Upper lobe of right lung (tissue), 1 donor: ENCODE measurements at places on chromosomes 12 and 14.
A peak's percentile ranks its signal among the peaks of the same experiment; 100 is the strongest.

DNA sequence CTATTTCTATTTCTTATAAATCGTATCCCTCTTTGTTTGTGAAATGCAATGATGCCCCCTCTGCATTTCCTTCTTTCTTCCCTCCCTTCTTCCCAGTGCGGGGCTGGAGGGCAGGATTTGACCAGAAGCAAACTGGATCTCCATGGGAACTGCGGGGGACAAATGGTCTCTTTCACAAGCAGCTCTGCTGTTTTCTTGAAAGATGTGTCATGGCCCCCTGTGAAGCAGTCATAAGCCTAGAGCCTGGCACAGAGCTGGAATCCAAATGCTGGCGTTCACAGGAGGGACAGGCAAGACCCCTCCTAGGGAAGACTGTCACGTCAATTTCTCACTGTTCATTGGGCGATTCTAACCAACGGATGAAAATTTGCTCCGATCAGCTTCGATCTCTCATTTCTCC lies 203.5 kb upstream of the NOS1 start:
- no peaks in the 10 kb centered on the region for H3K27me3 ChIP-seq
- H3K27ac ChIP-seq = no peak overlapping the region
- H3K36me3 ChIP-seq = no peaks in the 10 kb centered on the region
- no peak for DNase-seq
- H3K4me1 ChIP-seq = no peaks in the 10 kb centered on the region
- no peak overlapping the region for H3K4me3 ChIP-seq

DNA sequence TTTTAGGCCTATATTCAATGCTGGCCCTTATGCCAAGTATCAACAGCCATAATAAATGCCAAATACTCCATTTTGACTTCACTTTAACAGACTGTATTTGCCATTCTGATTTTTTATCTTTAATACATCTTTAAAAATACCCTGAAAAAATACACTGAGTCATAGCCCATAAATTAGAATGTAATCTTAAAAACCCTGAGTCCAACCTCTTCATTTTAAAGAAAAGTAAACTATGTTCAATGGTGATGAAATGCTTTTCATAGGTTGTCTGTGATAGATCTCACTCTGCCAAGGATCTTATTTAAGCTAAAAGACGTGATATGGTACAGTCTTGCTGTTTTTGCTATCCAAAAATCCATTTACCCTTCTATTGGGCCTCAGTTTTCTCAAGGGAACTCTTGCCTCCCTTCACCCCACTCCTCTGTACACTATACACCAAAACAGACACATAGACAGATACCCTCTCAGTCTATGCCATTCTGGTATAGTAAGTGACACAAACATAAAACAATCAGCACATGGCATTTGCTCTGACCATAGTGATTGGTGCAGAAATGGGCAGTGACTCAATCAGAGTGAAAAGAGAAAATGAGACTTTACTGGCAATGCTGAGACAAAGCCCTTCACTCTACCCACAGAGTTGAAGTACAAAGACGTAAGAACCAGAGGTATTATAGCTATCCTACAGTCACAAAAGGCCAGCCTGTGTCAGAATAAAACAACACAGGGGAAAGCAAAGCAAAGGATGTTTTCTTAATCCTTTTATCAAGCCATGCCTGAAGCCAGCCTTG lies 49.1 kb downstream of the BTG1 start:
- peaks cover 3% of the 10 kb centered on the region for H3K4me1 ChIP-seq
- H3K27ac ChIP-seq = no peak overlapping the region
- H3K4me3 ChIP-seq = no peak overlapping the region
- no peak for DNase-seq
- H3K36me3 ChIP-seq = no peaks in the 10 kb centered on the region
- H3K27me3 ChIP-seq = no peaks in the 10 kb centered on the region

GRCh38 chr14:63343878-63344277 lies 25.1 kb upstream of the GPHB5 start:
- no peaks in the 10 kb centered on the region for H3K36me3 ChIP-seq
- H3K4me3 ChIP-seq = no peak overlapping the region
- DNase-seq = no peak

- H3K36me3 ChIP-seq = no peaks in the 10 kb centered on the region
- no peak overlapping the region for H3K4me3 ChIP-seq
- no peaks in the 10 kb centered on the region for H3K27me3 ChIP-seq
- no peak overlapping the region for H3K27ac ChIP-seq
- no peaks in the 10 kb centered on the region for H3K4me1 ChIP-seq
- DNase-seq = no peak
Measured at GRCh38 chr12:46970636-46971035, 108.8 kb upstream of the PCED1B start.

GRCh38 chr12:11904124-11904523 lies 166.6 kb upstream of the BCL2L14 start:
- DNase-seq = no peak
- H3K27me3 ChIP-seq = no peaks in the 10 kb centered on the region
- H3K4me3 ChIP-seq = no peak overlapping the region
- H3K27ac ChIP-seq = no peak overlapping the region

DNA sequence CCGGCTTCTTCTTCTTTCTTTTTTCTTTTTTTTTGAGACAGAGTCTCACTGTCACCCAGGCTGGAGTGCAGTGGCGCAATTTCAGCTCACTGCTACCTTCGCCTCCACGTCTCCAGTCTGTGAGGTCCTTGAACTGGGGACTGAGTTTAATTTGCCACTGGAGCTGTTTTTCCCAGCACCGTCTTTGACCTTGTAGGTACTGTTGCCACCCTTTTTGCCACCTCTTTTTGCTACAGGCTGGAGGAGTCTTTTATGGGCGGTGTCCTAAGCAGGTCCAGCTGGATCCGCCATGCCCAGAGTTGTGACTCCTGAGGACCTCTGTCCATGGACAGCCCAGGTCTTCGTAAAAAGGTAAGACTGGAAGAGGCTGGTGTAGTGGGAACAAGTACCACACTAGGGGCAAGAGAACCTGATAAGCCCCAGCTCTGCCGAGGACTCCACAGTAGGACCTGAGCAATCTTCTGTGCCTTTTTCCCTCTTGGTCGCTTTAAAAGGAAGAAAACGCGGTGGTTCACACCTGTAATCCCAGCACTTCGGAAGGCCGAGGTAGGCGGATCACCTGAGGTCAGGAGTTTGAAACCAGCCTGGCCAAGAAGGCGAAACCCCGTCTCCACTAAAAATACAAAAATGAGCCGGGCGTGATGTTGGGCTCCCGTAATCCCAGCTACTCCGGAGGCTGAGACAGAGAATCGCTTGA lies 946 bp downstream of the RNU4-2 start:
- H3K4me1 ChIP-seq = no peaks in the 10 kb centered on the region
- peak overlapping the region; percentile 99 for H3K27ac ChIP-seq
- H3K36me3 ChIP-seq = no peaks in the 10 kb centered on the region
- peak overlapping the region; percentile 35 for H3K4me3 ChIP-seq

GRCh38 chr14:56154321-56154720 lies 36.1 kb downstream of the PELI2 start:
- no peaks in the 10 kb centered on the region for H3K4me1 ChIP-seq
- H3K27me3 ChIP-seq = no peaks in the 10 kb centered on the region
- no peak for DNase-seq
- H3K27ac ChIP-seq = no peak overlapping the region

DNA sequence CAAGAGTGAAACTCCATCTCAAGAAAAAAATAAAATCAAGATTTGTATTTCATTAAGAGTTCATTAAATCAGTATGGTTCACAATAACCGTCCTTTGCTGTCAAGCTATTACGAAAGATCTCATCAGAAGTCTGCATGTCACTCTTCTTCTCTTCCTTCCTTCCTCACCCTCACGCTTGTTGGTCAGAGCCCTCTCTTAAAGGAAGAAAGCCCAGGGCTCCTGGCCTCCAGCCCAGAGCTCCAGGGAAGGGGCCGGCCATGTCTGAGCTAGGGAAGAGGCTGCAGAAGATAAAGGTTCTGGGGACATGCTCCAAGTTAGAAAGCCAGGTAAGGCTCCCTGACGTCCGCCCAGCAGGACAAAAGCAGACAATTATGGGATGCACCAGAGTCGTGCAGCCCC lies 43.1 kb upstream of the DLK1 start:
- H3K27me3 ChIP-seq = no peaks in the 10 kb centered on the region
- no peak overlapping the region for H3K4me3 ChIP-seq
- no peaks in the 10 kb centered on the region for H3K36me3 ChIP-seq
- H3K27ac ChIP-seq = no peak overlapping the region
- peaks cover 6% of the 10 kb centered on the region for H3K4me1 ChIP-seq
- no peak for DNase-seq

DNA sequence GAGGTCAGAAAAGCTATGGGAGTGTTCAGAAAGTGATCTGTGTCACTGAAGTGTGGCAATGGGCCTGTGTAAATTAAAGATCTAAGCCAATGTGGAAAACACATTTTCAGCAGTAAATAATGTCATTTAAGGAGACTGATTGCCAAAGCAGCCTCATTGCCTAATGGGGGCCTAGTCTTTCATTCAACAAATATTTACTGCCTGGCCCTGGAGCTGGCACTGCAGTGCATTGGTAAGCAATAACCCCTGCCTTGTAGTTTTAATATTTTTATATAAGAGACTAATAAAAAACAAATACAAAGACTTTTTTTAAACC lies 326.6 kb downstream of the BTG1 start:
- H3K27me3 ChIP-seq = no peaks in the 10 kb centered on the region
- no peak overlapping the region for H3K4me3 ChIP-seq
- no peak overlapping the region for H3K27ac ChIP-seq
- H3K4me1 ChIP-seq = no peaks in the 10 kb centered on the region
- no peaks in the 10 kb centered on the region for H3K36me3 ChIP-seq

DNA sequence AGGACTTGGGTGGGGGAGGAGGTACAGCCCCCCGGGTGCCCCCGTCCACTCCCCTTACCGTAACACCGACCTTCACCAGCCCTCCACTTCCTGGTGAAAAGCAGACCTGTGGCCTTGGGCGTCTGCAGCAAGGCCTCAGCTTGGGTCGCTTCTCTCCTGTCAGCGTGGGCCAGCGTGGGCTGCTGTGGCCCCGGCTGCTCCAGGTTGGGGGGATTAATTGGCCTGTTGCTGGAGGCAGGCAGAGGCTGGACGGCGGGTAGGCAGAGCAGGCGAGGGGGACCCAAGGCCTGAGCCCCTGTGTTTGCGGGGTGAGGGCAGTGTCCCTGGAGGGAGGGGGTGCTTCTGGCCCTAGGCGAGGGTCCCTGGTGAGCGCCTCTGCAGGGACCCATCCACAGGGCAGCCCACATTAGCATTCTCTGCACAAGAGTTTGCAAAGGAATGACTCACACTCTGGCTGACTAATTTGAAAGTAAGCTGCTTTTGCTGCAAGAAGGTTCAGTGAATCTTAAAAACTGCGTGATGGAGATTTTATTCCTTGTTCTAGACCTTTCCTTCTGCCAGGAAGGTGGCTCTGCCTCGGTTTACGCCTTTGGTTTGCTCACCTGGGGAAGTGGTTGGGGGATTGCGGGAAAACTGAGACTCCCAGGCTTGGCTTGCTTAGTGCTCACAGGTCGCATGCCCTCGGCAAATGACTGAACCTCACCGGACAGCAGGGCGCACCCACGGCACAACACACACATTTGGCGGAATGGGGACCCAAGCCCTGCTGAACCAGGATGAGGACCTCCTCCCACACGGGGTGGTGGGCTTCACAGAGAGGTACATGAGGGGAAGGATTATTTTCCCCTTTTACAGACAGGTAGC lies 37.9 kb upstream of the DLK1 start:
- H3K27ac ChIP-seq = no peak overlapping the region
- peaks cover 5% of the 10 kb centered on the region for H3K27me3 ChIP-seq
- no peaks in the 10 kb centered on the region for H3K36me3 ChIP-seq
- DNase-seq = no peak
- H3K4me1 ChIP-seq = no peaks in the 10 kb centered on the region
- H3K4me3 ChIP-seq = no peak overlapping the region

GRCh38 chr12:81440001-81440400 lies 319.1 kb downstream of the PPFIA2 start:
- H3K36me3 ChIP-seq = no peaks in the 10 kb centered on the region
- no peak overlapping the region for H3K27ac ChIP-seq
- DNase-seq = no peak
- H3K27me3 ChIP-seq = no peaks in the 10 kb centered on the region

DNA sequence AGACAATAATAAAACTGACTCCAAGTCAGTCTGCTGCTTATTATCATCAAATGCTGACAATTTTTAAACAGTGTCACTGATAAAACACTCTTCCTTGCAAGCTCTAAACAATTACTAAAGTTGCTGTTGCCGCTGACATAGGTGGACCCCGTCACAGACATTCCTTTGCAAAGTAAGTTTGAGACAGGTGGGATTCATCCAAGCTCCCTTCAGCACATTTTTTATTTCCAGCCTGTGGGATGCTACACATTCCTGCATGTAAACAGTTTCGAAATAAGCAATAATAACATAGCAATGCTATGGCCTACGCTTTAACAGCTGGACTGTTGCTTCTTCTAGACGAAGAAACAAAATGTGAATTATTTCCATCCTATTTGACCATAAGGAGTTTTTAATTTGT lies 85.4 kb upstream of the HIF1A start:
- no peak overlapping the region for H3K4me3 ChIP-seq
- H3K27me3 ChIP-seq = no peaks in the 10 kb centered on the region
- H3K27ac ChIP-seq = no peak overlapping the region

DNA sequence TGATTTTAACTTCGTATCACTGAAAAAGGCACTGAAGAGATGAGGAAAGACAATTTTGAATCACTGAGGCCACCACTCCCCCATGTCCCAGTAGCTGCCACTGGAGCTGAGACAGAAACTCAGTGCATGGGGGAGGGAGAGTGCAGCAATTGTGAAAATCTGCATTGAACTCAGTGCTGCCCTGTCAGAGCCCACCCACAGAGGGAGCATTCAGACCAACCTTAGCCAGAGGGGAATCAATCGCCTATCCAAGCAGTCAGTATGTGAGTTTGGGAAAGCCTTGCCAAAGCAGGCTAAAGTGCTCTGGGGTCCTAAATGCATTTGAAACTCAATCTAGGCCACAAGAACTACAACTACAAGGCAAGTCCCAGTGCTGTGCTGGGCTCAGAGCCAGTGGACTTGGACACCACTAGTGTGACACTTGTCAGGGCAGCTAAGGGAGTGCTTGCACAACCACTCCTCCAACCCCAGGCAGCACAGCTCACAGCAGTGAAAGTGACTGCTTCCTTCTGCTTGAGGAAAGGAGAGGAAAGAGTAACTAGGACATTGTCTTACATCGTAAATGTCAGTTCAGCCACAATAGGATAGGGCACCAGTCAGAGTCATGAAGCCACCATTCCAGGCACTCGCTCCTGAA lies 13.3 kb downstream of the RNASE3 start:
- H3K4me1 ChIP-seq = no peaks in the 10 kb centered on the region
- H3K36me3 ChIP-seq = no peaks in the 10 kb centered on the region
- H3K4me3 ChIP-seq = no peak overlapping the region
- no peaks in the 10 kb centered on the region for H3K27me3 ChIP-seq
- no peak overlapping the region for H3K27ac ChIP-seq
- no peak for DNase-seq

DNA sequence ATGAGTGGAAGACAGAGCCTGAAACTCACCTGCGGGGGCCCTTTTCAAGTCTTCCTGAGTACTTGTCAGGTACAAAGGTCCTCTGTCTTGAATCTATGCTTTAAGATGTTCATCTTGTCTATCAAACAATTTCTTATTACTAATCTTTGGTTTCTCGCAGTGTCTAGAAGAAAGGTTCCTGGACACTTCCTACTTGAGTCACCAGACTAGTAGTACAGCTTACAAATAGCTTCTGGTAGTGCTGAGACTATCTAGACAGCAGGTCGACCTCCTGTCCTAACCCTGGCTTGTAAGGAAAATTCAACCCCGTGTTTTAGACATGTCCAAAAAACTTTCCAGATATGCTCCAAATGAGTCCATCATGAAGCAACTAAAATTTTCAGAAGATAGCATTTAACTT lies 11.2 kb upstream of the ARID2 start:
- H3K36me3 ChIP-seq = no peaks in the 10 kb centered on the region
- DNase-seq = no peak

- no peaks in the 10 kb centered on the region for H3K4me1 ChIP-seq
- DNase-seq = no peak
- no peak overlapping the region for H3K27ac ChIP-seq
Measured at GRCh38 chr12:41286426-41286825, 98.3 kb downstream of the PDZRN4 start.
